ENCODE measurements at places on chromosomes 11 and 22.

DNA sequence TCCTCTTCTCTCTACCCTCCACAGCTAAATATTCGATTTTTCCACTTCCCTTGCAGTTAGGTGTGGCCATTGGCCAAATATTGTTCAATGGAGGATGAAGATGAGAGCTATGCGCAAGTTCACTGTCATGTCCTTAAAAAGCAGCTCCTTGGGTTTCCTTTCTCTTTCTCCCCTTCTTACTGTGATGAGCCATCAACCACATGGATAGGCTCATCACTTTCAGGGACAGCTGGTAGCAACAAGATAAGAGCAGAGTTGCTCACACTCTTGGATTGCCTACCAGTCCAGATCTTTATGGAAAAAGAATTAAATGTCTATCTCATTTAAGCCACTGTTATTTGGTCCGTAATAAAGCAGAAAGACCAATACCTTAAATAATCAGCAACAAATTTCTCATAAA lies 377.0 kb downstream of the DDX10 start:
- no peak for DNase-seq

- no peak for DNase-seq
Observed at GRCh38 chr22:22731374-22731676, 86.9 kb downstream of the GGTLC2 start.

- no peak for DNase-seq
Observed at GRCh38 chr11:116916052-116916451, 78.6 kb upstream of the APOA1 start.

DNA sequence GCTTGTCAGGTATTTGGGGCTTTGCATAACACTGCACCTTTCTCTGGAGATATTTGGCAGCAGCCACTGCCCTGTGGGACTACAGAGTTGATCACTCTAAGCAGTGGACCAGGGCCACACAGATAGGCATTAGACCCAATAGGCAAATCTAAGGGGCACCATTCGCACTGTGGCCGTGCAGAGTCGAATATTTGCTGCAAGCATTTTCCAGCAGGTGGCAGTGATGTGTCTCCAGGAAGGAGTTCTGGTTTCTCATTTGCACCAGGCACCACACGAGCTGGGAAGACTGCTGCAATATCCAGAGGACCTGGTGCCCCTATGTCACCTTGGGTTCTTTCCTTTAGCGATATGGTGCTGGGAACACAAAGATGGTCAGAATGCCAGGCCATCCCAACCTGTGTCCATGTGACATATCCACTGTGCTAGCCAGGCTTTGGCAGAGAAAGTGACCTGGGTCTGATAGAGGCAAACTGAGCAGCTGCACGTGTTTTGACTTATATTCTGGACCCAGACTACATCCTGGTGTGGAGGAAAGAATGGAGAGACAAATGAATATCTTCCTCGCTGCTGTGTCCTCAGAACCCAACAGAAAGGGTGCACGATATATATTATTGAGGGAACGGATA lies 318.7 kb downstream of the BUD13 start:
- DNase-seq: no peak

GRCh38 chr11:130449996-130450769 lies 1.7 kb downstream of the ADAMTS15 start:
- DNase-seq: no peak

DNA sequence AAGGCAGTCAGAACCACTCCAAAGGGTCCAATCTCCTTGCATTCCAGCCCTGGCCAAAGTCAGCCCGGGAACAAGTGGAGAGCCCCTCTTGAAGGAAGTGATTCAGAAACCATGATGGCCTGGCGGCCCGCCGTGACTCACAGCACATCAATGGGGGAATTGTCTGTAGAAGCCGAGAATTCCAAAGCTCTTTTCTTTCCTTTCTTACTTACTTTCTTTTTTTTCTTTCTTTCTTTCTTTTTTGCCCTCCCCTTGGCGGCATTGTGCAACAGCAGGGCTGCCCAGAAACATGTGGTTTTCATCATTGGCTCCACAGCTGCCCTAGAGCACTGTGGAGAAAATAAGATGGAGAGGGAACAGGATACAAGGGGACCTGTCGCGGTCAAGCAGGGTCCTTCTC lies 140.2 kb upstream of the TIMP3 start:
- no peak for DNase-seq

DNA sequence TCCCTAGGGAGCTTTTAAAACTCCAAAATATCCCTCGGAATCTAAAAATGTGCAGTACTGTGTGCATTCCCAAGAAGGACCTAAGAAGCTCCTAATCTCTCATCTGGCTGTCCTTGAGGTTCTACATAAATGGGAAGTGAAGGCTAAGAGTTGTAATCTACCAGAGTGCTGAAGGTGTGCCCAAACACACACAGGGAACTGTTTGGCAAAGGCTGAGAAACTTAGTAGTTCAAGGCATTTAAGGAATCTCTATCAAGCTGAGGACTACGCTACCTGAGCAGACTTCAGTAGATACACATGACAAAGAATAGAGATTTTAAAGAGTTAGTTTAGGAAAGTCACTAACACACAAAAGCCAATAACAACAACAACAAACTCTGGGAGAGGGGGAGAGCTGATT lies 71.1 kb downstream of the TTC28 start:
- DNase-seq: no peak

DNA sequence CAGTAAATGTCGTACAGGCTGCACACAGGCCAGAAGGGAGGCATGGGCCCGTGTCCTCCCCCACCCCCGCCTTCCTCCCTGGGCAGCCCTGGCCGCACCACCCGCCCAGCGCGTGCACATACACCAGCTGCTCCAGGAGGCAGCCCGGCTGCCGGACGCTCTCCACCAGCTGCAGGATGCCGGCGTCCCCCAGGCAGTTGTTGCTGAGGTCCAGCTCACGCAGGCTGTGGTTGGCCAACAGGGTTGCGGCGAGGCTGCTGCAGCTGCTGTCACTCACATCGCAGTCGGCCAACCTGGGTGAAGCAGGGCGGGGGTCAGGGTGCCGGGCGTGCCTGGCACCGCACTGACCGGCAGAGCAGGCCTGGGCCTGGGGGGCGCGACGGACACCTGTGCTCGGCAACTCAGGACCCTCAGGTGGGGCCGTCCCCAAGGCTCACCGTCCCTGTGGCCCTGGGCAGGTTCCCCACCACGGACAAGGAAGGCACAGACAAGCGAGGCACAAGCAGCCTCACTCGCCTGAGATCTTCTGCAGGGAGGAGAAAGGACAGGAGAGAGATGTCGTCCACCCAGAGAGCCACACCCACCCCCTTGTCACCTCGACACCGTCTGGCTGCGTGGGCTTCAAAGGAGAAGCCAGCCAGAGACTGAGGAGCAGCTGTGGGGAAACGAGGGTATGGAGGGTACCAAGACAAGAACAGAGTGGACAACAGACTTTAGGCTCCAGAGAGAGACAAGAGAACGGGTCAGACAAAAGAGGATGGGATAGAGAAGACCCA lies 12.1 kb downstream of the RNH1 start:
- DNase-seq: no peak

- DNase-seq: no peak
Observed at GRCh38 chr11:35464308-35464707, 45.0 kb upstream of the SLC1A2 start.

DNA sequence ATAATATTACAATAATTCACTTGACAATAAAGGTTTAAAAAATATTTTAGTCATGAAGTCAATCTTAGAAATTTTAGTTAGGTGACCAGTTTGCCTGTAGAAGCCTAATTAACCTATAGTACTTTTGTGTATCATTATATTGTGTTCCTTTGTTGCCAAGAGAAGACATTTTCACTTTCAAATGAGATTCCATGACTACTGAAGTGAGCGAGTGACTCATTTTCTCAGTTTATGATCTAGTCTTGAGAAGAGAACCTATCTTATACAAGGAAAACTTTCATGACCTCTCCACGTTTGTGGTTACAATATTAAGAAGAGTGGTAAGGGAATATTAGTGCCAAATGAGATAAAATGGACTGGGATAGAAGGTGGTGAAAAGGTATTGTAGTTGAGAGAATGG lies 423.9 kb upstream of the CHORDC1 start:
- DNase-seq: no peak

DNA sequence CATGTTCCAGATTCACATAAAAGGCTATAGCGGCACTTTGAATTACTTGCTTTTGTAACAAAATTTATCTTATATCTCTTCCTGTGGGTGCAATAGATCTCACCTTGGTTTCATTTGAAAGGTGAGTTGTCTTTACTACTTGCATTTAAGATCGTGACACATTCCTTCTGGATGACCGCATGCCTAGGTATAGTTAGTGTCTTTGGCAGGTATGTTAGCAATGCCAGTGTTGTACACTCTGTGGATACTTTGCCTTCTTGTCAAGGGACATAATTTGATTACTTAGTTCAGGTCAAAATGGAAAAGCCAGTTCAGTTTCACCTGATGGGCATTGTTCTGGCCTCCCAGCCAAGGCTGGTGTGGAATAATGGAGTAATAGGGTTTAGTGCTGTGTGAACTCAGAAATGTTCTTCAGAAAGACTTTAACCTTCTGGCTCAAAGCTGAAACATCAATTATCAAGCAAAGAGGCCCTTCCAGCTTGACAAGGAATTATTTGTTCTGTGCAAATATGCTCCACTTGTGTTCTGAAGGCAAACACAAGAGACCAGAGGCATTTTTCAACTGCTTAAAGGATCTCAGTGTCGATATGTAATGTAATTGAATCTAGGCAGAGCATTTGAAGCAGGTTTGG lies 64.6 kb downstream of the AMOTL1 start:
- DNase-seq: no peak

- DNase-seq: no peak
Observed at GRCh38 chr11:72221386-72222075, 3.0 kb upstream of the INPPL1 start.

- no peak for DNase-seq
Observed at GRCh38 chr22:37243402-37244113, 511 bp downstream of the RAC2 start.

DNA sequence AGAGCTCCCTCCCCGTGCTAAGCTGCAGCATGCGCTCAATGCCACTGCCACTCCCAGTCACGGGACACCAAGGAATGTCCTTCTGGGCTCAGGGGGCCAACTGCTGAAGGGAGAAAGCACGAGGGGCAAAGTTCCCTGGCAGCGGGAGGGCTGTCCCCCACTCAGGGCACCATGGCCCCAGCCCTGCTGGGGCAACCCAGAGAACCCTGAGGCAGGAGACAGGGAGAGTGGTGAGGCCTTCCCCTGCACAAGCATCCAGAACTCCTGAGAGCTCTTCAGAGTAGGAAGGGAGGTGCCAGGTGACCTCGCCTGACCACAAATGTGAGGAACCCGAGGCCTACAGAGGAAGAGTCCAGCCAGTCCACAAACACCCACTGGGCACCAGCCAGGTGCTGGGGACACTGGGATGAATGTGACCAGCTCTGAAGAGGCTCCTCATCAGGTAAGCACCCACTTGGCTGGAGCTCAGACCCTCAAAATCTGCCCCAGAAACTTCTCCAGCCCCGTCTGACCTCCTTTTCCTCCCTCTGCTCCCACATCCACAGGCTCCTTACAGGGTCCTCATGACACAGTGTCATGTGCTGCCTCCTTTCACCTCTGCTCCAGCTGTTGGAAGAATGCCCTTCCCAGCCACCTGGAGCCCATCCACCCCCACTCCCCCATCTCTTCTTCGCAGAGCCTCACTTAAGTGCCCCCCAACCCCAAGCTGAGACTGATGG lies 15.6 kb downstream of the GDPD5 start:
- DNase-seq: no peak

DNA sequence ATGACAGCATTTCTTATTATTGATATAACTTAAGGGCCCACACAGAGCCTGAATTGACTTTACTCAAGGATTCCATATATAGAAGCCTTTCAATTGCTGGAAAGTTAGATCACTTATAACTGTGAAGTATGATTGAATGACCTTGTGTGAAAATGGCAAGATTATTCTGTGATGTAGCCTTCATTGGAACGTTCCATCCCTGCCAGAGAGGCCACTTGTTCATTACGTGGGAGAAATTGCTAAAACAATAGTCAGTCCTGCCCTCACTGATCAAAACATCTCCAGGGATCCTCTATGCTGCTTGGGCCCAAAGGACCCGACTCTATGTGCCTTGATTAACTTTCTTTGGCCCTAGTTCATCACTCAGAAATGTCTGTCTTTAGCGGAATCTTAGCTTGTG lies 159.5 kb upstream of the BLID start:
- no peak for DNase-seq

DNA sequence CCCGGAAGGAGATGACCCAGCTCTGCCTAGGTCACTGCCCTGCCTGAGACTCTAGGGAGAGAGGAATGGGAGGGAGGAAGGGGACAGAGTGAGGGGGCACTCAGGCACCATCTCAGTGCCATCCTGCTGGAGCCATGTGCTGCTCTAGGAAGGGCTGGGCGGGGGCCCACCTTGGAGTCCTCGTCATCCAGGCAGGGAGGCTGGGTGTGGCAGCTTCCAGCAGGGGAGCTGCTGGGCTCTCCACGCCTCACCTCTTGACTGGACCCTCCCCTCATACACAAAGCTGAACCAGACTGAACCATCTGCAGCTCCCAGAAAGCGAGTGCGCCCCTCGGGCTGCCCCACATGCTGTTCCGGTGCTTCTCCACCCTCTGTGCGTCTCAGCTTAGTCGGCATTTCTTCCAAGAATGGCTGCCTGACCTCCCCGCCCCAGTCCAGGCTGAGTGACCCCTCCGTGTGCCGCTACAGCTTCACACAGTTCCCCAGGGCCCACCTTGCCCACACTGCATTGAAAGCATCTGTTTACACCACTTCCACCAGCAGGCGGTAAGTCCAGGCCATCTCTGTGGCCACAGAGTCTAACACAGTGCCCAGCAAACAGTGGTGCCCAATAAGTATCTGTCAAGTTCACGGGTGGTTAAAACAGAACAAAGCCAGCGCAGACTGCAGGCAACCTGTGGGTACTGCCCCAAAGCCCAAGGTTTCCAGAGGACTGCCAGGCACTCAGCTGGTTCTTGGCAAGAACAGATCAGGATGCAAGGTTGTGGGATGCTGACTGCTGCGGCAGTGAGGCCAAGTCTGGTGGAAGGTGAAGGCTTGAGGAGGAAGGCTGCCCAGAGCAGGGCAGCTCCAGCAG lies 9.4 kb upstream of the TRIM29 start:
- DNase-seq: no peak

GRCh38 chr22:36385491-36386350 lies 2.0 kb downstream of the MYH9 start:
- DNase-seq: no peak

GRCh38 chr11:1731451-1732059 lies 18.8 kb downstream of the IFITM10 start:
- no peak for DNase-seq

- no peak for DNase-seq
Observed at GRCh38 chr11:85827748-85828639, 17.1 kb upstream of the SYTL2 start.

DNA sequence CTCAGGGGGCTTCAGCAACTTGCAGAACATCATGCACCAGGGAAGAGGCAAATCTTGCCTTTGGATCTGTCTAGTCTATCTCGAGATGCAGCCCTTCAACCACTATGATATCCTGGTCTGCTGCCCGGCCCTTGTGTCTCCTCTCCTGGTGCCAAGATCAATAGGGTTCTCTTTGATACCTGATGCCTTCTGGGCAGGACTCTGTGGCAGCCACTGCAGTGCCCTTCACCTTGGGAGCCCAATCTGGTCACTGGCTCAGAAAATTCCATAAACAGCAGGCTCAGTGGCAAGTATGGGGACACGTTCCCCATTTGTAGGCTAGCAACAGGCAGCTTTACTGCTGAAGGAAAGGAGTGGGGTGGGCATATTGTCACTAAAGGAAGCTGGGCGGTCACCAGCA lies 23.4 kb downstream of the SYN3 start:
- DNase-seq: no peak
